ENCODE measurements at places on chromosomes 4 and X.

GRCh38 chr4:76308548-76308947 is 2.0 kb downstream of the STBD1 start:
- DNase-seq: no peak

- DNase-seq: no peak
These were observed 216.9 kb downstream of the PTTG2 start for GRCh38 chr4:38177035-38177546.

DNA sequence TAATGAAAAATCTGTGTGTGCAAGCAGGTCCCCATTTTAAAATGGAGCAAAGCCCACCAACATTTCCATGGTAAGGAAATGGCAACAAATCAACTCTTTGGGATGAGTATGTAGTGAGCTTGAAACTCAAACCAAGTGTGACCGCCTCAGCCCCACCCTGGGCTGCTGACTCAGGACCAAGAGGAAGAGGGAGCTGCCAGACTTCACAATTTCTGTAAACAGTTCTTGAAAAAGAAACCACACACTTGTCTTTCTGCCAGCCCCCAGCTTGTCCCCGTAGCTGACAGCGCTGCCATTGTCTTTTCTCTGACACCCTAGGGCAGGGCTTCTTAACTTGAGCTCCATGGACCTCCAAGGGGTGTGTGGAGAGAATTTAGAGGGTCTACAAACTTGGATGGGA is 10.3 kb downstream of the RTL5 start:
- no peak for DNase-seq

DNA sequence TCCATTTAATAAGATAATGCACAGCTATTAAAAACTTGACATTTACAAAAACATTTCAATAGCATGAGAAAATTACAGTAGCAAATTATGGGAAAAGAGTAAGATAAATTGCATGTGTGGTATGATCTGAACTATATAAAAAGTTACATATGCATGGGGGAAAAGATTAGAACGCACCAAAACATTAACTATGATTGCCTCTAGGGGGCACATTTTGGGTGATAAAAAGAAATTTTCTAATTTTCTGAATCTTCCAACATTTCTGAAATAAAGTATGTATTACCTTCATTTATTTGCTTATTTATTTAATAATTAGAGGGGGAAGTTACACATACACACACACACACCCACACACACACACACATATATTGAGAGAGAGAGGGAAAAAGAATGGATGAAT is 19.6 kb upstream of the KDM5C start:
- DNase-seq: no peak

DNA sequence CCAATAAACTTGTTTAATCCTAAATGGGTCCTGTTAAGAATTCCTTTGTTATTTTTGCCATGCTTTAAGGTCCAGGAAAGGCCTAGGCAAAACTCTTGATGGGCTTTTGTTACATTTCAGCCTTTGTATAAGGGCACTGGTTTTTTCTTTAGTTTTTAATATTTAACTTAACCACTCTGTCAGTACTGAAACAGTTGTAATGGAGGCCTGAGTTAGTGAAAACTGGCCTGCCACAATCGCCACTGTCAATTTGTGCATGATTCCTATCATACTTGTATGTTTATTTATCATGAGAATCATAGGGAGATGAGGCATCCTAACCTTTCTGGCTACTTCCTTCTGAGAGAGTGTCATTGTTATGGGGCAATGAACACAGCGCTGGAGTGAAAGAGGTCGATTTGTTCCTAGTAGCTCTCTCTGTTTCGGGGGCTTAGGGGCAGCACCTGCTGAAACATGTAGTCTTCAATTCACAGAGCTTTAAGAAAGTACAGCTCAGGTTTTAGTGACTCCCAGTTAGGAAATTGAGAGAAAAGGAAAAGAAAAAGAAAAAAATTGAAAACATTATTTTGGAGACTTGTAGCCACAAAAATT is 393.8 kb upstream of the FSTL5 start:
- DNase-seq: no peak

- DNase-seq: no peak
These were observed 57.0 kb downstream of the TRIML1 start for GRCh38 chr4:188196134-188196735.

- no peak for DNase-seq
These were observed 261.7 kb upstream of the FAM241A start for GRCh38 chr4:111883557-111883999.

DNA sequence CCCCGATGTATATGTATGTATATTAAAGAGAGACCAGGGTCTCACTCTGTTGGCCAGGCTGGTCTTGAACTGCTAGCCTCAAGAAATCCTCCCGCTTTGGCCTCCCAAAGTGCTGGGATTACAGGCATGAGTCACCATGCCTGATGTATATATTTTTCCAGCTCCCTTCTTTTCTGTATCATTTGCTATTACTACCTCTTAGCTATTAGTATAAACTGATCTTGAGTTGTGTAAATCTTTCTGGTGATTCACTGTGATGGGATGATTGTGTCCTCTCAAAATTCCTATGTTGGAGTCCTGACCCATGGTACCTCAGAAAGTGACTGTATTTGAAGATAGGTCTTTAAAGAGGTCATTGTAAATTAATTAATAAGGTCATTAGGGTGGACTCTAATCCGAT is 53.1 kb downstream of the HPRT1 start:
- no peak for DNase-seq

- DNase-seq: no peak
These were observed 1014.8 kb downstream of the PCDH7 start for GRCh38 chr4:31735004-31735403.

- DNase-seq: no peak
These were observed 44.4 kb downstream of the RBM47 start for GRCh38 chr4:40585201-40585799.

- no peak for DNase-seq
These were observed 45.5 kb upstream of the PBDC1 start for GRCh38 chrX:76127341-76127740.

DNA sequence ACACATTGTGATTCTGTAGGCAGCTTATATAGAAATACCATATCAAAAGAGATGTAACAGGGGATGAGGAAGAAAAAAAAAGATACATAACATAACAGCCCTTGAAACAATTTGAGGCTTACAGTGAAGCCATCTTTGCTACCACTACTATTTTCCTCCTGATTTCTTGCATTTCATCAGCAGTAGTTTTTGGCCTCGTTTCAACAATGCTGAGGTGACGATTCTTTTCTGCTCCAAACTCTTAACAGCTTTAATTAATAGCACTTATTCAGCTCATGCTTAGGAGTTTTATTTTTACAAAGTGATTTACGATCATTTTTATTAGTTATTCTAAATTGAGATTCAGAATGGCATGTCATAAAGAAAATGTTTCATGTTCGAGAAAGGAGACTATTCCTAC is 163.2 kb downstream of the DCK start:
- DNase-seq: no peak

- no peak for DNase-seq
These were observed 341.3 kb upstream of the KLF3 start for GRCh38 chr4:38322714-38323113.

DNA sequence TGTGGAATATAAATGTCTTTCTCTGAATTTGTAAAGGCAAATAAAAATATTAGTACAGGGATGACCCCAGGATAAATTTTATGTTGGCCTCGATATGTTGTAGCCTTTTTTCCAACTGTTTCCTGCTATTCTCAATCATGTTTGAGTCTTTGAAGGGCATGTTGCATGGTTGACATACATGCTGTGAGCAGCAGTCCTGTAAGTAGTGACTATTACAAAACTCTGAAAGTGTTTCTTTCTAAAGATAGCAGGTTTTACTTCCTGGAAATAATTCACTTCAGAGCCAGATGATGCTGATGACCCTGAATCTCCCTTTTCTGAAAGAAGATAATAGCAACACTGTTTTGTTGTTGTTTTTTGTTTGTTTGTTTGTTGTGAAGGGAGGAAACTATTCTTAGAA is 393.0 kb upstream of the GNPDA2 start:
- no peak for DNase-seq

DNA sequence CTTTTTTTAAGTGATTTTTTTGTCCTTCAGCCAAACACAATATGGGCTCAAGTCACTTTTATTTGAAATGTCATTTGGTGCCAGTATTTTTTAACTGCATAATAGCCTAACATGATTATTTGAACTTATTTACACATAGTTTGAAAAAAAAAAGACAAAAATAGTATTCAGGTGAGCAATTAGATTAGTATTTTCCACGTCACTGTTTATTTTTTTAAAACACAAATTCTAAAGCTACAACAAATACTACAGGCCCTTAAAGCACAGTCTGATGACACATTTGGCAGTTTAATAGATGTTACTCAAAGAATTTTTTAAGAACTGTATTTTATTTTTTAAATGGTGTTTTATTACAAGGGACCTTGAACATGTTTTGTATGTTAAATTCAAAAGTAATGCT is 62.1 kb downstream of the EDNRA start:
- DNase-seq: no peak

GRCh38 chrX:129755779-129756650 is 17.2 kb downstream of the XPNPEP2 start:
- no peak for DNase-seq

GRCh38 chrX:26915064-26915463 is 548.1 kb downstream of the PPP4R3C start:
- no peak for DNase-seq

DNA sequence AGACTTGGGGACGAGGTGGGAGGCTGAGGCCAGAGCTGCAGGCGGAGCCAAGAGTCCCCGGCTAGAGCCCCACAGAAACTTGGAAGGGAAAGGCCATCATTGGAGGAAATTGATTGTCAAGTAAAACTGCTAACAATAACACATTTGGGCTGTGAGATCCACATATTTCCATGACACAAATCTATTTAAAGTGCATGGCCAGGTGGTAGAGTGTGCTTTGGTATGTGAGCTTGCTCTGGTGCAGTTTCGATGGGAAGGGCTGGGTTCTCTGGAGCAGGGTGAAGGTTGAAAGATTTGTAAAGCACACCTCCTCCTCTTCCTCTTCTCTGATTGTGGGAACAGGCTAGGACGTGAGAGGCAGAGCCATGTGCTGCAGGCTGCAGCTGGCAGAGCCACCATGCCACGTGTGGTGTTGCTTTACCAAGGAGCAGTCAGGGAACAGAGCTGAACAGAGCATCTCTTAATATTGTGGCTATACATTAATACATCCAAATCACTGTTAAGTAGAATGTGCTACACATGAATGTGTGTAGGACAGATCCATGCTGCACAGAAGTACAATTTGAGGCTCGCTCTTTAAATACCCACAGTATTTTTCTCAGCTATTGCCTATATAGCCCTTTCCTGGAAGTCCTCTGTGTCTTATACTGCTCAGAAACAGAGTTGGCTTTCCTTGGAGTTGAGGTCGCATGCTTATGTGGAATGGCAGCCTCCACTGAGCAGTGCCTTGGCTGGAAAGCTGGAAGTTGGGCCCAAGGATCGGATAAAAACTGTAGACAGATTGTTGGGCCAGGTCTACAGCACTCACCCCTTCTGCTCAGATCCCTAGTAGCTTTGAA is 37.7 kb downstream of the FHDC1 start:
- DNase-seq: no peak

DNA sequence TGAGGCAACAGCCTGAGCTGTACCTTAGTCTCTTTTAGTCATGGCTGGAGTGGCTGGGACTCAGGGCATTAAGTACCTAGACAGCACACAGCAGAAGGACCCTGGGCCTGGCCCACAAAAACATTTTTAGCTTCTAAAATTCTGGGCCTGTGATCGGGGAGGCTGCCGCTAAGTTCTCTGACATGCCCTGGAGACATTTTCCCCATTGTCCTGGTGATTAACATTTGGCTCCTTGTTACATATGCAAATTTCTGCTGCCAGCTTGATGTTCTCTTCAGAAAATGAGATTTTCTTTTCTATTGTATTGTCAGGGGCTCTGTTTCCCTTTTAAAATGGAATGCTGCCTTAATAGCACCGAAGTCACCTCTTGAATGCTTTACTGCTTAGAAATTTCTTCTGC is 952.4 kb downstream of the TRAM1L1 start:
- no peak for DNase-seq
